Skin of body (tissue), 3 donors: ENCODE measurements at places on chromosomes 5 and 9. TPM values are rescaled to one million over a fixed set of nuclear protein-coding genes. Genes with fewer than 3 reads are reported as not detected.

DNA sequence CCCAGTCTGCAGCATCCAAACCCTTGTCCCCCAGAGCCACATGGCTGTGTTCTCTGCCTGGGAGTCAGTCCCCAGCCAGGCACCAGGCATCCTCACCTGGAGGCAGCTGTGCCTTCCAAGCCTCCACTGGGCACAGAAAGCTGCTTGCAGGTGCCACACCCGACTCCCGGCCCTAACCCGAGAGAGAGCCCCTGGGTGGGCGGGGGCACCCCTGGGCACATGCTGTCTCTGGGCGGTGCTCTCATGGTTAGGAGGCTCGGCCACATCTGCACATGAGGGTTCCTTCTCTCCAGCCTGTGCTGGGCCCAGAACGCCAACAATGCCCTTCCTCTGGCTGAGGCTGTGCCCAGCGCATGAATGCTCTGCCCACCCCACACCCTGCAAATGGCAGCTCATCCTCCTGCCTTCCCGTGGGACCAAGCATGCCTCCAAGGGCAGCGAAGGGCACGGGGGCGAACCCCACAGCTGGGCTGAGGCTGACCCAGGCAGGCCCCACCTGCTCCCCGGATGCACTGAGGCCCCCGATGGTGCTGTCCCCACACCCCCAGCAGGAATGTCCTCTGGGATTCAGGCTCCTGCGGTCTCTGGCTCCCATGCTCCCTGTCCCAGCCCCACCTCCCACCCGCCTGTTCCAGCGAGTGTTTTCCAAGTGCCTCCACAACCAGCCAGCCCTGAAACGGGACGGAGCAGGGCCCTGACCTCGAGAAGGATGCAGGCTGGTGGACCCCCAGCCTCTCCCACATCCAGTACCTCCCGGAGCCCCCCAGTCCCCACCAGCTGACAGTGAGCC is 22.5 kb upstream of the CAMSAP1 start:
- no peak for DNase-seq

DNA sequence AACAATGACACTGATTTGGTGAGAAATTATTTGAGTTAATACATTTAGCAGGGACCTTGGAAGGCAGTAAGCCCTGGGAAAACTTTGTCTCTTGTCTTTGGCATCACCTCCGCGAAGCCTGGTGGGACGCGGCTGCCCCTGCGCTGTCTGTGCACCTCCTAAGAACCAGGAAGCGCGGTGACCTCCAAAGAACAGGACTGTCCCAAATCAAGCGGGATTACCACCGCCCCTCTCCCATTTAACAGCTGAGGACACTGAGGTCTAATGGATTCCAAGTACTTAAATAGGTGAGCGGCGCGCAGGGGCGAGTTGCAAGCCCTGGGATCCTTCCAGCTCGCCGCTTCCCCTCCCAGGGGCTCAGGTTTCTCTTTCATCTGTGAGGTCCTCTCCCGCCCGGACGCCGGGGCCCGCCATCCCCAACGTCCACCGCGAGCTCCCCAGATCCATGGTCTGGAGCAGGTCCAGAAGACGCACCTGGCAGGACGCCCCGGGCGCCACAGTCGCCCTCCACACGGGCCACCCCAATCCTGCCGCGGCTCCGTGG is 432 bp downstream of the STARD4 start:
- DNase-seq, result no peak

- DNase-seq, result no peak
These were observed 286.6 kb downstream of the DTWD2 start for GRCh38 chr5:118701791-118702190.

DNA sequence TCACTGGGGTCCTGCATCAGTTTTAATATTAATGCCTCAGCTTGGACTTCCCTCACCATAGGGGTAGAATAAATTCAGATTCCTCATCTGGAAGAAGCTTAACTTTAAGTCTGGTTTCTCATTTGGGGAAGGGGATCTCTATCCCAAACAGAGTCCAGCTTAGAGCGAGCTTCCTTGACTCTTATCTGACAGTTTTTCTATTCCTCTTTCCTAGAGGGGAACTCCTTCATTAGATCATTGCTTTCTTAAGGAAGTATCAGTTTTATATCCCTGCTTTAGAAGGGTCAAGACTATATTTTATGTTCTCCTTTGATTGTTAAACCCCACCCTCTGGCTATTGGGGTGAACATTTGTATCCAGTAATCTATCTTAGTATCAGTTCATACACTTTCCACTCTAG is 24.2 kb upstream of the CDC42SE2 start:
- no peak for DNase-seq

GRCh38 chr5:142627383-142628217 is 58.3 kb downstream of the FGF1 start:
- no peak for DNase-seq

DNA sequence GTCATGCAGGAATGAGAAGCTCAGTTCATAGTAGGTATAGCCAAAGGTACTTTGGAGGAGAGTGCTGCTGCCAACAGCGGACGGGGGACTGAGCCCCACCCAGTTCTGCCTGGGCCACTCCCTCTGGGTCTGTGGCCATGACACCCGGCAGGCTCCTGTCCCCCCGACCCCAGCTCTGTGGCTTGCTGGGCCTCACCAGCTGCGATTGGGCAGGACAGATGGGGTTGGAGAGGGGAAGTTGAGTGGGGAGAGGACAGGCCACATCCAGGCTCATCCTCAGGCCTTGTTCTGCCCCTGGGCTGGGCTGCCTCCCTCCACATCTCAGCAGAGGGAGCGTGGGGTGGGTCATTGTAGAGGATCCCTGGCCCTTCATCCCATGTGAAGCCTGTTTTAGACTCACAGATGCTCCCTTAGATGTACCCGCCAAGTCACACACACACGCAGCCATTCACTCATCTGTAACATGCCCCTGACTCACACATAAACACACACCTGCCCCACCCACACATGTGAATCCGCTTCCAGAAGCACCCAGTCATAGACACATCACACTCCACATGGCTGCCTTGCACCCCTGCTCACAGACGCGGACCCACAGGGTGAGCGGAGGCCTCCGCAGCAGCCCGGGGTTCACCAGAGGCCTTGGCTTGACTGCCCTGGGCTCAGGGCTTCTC is 48.8 kb downstream of the NTNG2 start:
- DNase-seq, result no peak

DNA sequence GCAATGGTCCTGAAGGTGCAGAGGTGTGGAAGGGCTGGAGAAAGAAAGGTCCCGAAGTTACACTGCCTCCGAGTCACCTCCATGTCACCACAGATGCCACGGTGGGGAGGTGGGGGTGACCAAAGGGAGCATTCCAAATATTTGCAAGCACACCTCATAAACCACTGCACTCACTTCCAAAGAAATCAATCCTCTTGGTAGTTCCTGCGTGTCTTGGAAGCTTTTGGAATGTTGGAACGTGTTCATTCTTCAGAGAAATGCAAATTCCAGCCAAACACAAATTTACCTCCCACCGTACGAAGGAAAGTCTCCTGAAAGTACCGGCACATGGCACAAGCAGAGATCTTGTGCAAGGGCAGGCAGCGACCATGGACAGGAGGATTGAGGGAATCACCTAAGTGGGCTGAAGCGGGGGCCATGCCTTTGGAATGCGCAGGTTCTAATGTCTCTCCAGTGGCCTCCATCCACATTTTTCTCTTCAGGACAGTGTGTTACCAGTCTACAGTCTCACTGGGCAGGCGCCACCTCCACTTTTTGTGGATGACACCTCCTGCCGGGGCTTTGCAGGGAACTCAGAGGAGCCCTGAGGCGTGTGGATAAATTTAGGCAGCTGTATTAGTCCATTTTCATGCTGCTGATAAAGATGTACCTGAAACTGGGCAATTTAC is 54.0 kb downstream of the NSUN2 start:
- DNase-seq, result no peak

DNA sequence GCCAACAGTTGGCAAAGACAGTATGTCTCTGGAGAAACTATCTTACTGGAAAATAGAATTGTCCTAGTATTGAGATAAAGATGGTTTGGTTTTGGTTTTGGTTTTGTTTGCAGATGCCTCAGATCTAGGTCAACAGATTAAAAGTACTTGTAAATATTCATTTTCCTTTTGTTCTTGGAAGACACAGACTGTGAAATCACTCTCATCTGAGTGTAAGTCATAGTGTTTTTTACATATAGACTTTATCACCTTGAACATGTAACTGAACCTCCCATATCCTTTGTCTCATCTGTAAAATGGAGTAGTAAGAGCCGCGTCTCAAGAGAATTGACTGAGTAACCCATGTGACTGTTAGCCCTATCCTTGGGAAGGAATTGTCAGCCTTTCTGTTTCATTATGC is 34.3 kb downstream of the MAP3K1 start:
- no peak for DNase-seq

Gene RPS14
- 2,415 TPM for total RNA-seq

Gene OCLN
- 22.6 TPM for total RNA-seq

Gene IFNB1
- total RNA-seq, result not detected

Gene DPM2
- total RNA-seq, result 11.2 TPM
